T follicular helper cell (primary cell): ENCODE measurements at places on chromosomes 3 and 15.

- DNase-seq: no peak
Measured at GRCh38 chr3:42300013-42300412, 34.0 kb upstream of the CCK start.

- DNase-seq: no peak
Measured at GRCh38 chr3:100319951-100320350, 14.6 kb upstream of the NIT2 start.

DNA sequence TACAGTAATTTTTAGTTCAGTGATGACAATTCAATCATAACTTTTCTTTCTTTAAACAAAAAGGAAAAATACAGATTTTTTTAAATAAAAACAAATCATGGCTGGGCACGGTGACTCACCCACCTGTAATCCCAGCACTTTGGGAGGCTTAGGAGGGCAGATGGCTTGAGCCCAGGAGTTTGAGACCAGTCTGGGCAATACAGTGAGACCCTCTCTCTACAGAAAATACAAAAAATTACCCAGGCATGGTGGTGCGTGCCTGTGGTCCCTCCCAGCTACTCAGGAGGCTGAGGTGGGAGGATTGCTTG is 25.6 kb upstream of the ATG7 start:
- DNase-seq: no peak

- DNase-seq: no peak
Measured at GRCh38 chr3:59766200-59766872, 716.5 kb upstream of the CFAP20DC start.

DNA sequence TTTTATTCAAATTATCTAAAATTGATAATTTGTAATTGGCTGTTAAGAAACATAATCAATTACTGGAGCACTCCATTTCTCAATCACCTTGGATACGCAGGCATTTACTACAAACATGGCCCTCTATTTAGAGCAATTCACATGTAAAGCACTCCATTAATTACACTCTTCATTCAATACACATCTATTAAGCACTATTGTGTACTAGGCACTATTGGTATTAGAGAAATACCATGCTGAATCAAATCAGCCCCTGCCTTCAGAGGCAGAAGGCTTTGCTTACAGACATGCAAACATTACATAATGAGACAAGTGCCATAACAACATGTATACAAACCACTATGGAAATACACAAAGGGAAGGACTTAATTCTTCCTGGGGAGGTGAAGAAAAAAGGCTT is 69.1 kb downstream of the PEAK1 start:
- DNase-seq: no peak

- DNase-seq: no peak
Measured at GRCh38 chr3:89113893-89114840, 6.7 kb downstream of the EPHA3 start.

GRCh38 chr3:162022911-162023310 is 526.3 kb downstream of the OTOL1 start:
- no peak for DNase-seq

GRCh38 chr15:67224889-67225288 is 29.6 kb downstream of the AAGAB start:
- DNase-seq: no peak

DNA sequence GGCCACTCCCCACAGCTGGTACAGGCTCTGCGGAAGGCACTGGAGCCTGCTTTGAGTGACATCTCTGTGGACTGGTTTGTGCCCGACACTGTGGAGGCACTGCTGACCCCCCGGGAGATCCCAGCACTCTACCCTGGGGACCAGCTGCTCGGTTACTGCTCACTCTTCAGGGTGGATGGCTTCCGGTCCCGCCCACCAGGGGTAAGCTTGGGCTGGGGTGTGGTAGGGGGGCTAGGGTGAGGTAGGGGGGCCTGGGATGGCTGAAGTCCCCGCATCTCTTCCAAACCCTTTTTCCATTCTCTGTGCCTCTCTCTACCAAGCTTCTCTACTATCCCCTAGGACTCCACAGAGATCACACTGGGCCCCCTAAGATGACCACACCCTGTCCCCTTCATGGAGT is 7.8 kb downstream of the VWA5B2 start:
- no peak for DNase-seq

DNA sequence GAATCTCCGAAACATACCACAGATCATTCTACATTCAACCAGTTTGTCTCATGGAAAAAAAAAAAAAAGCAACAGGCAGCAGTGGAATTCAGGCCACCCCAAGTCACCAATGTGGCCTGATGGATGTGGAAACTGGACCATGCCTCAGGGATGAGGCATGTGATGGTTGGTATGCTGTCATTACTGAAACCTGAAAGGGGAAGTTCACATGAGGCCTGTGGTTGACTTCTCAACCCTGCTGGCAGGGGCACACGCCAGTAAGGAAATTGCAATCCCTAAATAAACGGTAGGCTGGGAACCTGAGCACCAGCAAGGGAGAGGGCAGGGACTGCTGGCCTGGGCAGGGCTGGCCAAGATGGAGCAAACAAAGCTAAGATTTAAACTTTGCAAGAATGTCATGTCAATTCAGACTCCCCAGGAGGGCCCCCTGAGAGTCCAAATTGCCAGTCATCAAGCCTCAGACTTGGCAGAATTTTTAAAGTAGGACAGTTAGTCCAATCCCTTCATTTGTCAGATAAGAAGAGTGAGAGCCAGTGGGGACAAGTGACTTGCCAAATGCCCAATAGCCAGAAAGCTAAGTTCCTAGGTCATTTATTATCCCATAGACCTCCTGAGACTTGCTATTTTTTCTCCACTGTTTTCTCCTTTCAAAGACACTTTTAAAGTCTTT is 310.4 kb downstream of the ERC2 start:
- no peak for DNase-seq

- no peak for DNase-seq
Measured at GRCh38 chr3:183879243-183879642, 5.4 kb downstream of the PARL start.

DNA sequence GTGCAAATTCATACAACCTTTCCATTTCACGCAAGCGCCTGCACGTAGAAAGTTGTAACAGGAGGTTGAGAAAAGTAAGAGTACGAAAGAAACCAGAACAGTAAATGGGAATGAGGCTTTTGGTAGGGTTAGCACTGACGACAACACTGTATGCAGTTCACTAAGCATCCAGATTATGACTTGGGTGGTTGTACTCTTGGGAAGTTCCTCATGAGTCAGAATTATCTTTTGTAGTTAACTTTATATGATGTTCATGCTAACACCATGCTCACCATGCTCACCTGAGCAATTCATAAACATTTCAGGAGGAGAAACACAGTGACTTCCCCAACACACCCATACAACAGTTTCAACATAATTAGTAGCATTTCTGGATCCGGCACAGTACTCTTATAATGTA is 3.0 kb upstream of the LPP start:
- no peak for DNase-seq
